Aorta (tissue), 5 donors: ENCODE measurements at places on chromosomes 2 and 18.
A peak's percentile ranks its signal among the peaks of the same experiment; 100 is the strongest.

DNA sequence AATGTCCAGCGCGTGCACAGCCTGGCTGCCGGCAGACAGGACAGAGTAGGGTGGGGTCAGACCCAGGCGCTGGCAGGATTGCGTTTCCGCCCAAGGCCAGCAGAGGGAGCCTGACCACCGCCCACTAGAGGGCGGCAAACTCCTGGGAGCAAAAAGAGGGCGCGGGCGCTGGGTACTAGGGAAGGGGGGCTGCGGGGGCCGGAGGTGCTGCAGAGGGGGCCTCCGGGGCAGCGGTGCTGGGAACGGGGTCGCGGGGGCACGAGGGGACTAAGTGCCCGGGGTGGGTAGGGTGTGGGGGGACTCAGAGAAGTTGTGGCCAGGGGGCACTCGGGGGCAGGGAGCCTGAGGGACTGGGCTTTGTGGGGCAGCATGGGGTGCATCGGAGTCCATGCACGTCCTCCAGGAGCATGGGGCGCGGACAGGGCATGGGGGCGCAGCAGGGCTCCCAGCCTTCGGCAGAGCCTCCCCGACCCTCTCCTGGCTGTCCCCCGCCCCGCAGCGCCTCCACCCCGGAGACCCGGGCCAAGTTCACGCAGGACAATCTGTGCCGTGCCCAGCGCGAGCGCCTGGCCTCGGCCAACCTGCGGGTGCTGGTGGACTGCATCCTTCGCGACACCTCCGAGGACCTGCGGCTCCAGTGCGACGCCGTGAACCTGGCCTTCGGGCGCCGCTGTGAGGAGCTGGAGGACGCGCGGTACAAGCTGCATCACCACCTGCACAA lies 3.2 kb downstream of the TEKT4 start:
- DNase-seq = no peak

- DNase-seq = no peak
These were observed 10.8 kb downstream of the SNORC start for GRCh38 chr2:232880764-232881351.

DNA sequence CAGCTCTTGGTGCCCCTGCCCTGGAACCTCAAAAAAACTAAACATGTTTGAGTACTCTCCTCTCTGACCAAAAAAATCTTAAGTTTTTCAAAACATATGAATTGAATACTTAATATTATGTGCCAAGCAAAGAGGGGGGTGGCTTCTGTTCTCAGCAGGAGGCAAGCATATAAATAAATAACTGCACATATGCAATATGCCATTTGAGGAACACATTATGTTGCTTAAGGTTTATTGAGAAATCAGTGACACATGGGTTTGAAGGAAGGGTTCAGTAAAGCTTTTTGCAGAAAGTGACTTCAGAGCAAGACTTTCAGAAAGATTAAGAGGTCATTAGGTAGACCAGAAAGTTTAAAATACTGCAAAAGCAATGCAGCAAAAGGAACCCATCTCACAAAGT lies 429.2 kb downstream of the TDRD15 start:
- no peak for DNase-seq

GRCh38 chr2:88179228-88179679 lies 9.1 kb downstream of the THNSL2 start:
- DNase-seq = no peak

GRCh38 chr2:18378020-18378653 lies 182.3 kb downstream of the RDH14 start:
- DNase-seq = no peak

- no peak for DNase-seq
These were observed 28.8 kb upstream of the NEDD4L start for GRCh38 chr18:58015065-58015780.

DNA sequence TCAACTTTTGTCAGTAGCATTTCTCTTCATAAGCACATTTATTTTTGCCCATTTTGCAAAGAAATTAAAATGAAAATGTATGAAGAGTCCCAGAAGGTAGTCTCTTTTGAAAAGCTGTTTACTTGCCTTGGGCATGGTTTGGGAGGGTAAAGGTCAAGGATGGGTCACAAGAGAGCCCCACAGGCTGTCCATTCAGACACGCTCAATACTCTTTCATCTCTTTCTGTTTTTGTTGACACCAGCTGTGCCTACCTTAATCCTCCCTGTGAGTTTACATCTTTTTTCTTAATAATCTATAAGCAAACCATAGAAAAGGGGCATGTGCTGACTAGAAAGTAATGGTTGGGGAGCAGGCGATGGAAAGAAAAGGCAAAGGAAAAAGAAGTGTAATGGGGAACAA lies 49.6 kb upstream of the KLF7 start:
- DNase-seq = no peak

DNA sequence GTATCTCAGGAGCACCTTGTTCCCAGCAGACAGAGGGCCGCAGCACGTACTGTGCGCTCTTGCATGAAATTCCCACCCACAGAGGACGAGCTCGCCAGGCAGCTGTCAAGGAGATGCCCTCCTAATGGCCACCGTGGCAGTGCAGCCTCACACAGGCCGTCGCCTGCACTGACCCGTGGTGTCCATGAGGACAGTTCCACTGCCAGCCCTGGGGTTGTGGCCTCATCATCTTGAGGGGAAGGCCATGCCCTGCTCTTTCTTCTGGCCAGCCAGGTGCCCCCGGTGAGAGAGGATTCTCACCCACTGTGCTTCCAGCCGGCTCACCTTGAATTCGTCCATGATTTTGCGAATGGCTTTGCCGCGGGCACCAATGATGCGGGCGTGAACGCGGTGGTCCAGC lies 42.0 kb downstream of the ANO7 start:
- DNase-seq = peak; percentile 35

DNA sequence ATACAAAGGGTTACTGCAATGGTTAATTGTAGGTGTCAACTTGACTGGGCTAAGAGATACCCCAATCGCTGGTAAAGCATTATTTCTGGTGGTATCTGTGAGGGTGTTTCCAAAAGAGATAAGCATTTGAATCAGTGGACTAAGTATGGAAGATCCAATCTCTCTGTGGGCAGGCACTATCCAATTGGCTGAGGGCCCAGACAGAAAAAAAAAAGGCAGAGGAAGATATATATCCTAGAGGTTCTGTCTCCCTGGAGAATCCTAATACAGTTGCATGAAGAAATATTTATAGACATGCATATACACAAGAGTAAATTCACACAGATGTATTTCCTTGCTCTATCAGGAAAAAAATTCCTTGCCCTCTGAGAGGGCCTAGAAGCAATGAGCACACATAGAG lies 43.9 kb downstream of the TBC1D8 start:
- no peak for DNase-seq

GRCh38 chr2:43033466-43034241 lies 192.8 kb downstream of the ZFP36L2 start:
- peak; percentile 53 for DNase-seq

GRCh38 chr2:140122001-140122400 lies 1341.8 kb upstream of the NXPH2 start:
- no peak for DNase-seq

DNA sequence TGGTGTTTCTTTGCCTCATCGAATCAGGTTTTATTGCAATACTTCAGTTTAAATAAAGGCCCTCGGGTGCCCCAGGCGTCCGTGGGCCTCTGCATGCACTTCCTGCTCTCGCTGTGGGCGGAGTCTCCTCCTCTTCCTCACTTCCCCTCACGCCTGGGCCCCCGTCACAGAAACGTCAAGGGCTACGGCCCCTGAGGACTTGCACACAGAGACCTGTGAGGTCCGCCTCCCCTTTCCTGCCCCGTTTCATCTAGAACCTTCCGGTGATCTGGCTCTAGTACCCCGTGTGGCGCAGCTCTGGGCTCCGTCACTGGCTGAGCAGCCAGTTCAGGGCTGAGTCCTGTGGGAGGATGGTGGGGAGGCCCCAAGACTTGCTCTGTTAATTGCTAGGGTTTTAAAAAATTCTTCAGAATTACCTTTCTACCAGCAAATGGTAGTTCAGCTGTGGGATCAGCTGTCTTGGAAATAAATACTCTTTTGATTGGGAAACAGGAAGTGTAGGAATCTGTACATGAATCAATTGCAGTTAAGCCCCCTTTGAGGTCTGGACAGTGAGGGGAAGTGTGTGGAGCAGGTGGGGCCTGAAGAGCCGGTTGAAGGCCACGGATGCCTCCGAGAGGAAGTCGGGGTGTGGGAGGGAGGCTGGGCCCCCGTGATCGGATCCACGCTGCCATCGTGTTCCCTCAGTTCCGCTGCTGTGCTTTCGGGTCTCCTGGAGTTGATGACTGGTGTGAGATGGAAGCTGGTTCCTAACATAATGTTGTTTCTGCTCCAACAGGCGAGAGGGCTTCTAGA lies 10.2 kb downstream of the NFATC1 start:
- DNase-seq = peak; percentile 90

- no peak for DNase-seq
These were observed 296.1 kb downstream of the RND3 start for GRCh38 chr2:150191349-150191748.

- DNase-seq = no peak
These were observed 6.6 kb upstream of the SEMA4C start for GRCh38 chr2:96876269-96877041.

DNA sequence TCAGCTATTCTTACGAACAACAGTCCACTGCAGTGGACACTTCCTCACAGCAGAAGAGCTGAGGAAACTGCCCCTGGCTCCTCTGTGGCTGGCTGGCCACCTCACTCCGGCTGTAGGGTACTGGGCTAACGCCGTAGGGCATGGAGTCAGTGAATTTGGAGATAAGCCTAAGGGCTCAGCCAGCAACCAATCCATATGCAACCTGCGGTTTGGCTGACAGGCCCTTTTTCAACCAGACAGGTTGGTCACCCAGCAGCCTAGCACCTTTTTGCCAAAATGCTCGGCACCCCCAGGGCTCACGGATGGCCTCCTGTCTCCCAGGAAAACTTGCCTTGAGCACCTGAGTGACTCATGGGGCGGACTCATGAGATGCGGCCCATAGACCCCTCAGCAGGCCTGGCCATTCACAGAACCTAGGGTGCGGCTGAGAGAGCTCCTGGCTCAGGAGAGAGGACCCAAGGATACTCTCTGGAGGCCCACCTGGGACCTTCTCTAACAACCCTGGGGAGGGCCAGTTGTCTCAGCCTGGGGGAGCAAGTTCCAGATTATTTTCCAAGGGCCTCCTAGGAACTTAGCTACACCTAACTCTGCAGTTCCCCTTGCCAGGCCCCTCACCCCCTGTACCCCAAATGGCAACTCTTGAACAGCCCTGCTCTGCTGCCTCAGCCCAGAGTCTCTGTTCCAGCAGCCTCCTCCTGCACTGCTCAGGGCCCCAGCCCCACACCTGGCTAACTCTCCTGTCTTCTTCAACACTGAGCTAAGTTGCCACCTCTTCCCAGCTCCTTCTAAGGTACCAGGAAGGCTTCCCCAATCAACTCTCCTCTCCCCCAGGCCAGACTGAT lies 252.1 kb downstream of the CYP26B1 start:
- no peak for DNase-seq

GRCh38 chr2:7048762-7049294 lies 131.6 kb downstream of the RNF144A start:
- no peak for DNase-seq

- DNase-seq = no peak
These were observed 7.0 kb downstream of the FAM228A start for GRCh38 chr2:24181849-24182248.

DNA sequence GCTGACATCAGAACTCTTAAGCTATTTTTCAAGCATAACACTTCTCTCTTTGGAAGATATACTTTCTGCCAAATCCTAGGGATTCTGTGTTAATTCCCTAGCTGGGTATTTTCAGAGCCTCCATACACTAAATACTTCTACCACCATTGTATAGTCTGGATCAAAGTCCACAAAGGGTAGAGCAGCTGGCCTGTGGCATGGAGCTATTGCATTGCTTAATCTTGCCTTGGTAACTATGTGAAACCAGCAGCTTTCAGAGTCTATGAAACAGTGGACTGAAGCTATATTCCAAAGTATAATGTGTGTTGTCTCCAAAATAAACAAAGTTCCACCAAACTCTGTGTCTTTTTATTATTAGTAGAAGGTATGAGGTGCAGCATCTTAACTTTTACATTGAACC lies 296.9 kb upstream of the CDH19 start:
- no peak for DNase-seq

- DNase-seq = no peak
These were observed 302.8 kb upstream of the SALL3 start for GRCh38 chr18:78676622-78677482.

DNA sequence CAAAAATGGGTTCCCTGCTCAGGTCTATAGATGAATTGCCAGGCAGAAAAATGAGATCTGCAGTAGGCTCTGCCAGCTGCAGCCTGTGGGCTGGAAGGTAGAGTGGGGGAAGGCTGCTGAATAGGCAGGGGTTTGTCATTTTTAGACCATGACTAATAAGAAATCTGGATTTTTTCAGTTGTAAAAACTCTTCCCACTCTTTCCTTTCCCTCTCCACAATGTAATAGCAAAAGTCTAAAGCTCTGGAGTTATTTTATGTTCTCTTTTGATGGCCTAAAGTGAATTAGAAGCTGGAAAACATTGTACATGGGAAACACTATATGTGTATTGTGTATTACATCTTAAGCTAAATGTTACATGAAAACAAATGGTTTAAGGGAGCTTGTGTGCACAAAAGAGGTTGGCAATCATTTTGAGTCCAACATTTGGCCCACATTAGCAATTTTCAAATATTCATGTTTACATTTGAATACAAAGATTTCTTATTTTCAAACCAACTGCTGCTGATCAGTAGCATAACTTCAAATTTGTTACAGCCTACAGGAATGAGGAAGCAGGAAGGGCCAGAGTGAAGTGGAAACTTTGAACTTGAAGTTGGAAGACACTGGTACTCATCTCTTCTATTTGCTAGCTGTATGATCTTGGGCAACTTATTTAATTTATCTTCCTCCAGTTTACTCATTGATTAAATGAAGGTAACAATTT lies 407.1 kb downstream of the SLC4A3 start:
- no peak for DNase-seq

GRCh38 chr2:127721978-127722355 lies 20.7 kb downstream of the SFT2D3 start:
- no peak for DNase-seq

DNA sequence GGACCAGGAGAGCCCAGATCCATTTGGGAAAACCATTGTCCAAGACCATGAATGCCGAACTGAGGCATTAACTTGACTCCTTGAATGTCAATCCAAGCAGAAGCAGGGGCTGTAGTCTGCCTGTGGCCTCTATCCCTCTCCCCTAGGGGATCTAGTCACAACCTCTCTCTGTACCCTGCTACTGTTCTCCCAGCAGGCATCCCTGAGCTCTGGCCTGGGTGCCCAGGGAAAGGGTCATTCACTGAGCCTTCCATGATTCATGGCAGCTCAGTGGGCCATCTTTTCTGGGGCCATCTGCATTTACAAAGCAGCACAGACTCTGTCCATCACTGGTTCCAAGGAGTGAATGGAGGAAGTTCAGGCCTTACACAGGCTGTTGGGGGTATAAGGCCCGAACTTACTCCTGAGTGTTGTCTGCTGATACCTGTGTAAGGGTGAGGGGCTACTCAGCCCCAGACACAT lies 151.8 kb downstream of the ZFP36L2 start:
- DNase-seq = no peak
